Putamen (tissue), 1 donor: ENCODE measurements at places on chromosomes 3 and 15.

GRCh38 chr3:68121287-68121686 lies 466.9 kb upstream of the SUCLG2 start:
- no peak for DNase-seq

DNA sequence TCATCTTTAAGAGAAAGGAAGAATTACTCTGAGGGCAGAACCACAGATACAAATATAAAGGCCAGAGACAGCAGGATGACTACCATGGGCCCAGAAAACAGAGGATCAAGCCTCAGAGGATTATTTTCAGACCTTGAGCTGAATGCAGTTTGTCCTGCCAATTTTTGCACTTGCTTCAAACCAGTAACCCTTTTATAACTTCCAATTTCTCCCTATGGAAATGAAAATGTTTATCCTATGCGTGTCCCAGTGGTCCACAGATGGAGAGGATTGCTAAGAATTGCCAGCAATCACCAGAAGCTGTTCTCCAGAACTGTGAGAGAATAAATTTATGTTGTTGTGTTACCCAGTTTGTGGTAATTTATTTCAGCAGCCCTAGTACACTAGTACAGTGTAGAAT lies 26.4 kb upstream of the MME start:
- no peak for DNase-seq

GRCh38 chr15:37877851-37878741 lies 56.3 kb upstream of the TMCO5A start:
- no peak for DNase-seq

GRCh38 chr15:74328331-74329056 lies 39.0 kb downstream of the CYP11A1 start:
- no peak for DNase-seq

GRCh38 chr15:32098033-32098432 lies 67.7 kb downstream of the CHRNA7 start:
- DNase-seq = no peak

DNA sequence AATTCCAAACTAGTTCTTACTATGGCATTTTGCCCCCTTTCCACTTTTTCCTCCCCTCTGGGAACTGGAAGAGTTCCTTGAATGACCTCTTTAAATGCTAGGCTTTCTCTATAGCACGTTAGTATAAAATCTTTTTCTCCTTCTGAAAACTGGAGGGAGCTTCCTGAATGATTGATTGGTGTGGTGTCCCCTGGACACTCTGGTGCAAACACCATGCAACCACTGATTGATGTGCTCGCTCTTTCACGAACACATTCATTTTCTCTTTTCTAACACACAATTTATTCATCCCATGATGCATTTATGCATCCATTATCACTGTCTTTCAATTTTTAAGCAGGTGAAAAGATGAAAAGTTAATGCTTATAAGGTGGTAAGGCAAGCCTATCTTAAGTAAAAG lies 159.1 kb upstream of the NANOGP8 start:
- DNase-seq = no peak

- DNase-seq = no peak
Measured at GRCh38 chr15:95295896-95296625, 1034.4 kb upstream of the NR2F2 start.

GRCh38 chr3:4838621-4839022 lies 140.6 kb upstream of the BHLHE40 start:
- DNase-seq = no peak

DNA sequence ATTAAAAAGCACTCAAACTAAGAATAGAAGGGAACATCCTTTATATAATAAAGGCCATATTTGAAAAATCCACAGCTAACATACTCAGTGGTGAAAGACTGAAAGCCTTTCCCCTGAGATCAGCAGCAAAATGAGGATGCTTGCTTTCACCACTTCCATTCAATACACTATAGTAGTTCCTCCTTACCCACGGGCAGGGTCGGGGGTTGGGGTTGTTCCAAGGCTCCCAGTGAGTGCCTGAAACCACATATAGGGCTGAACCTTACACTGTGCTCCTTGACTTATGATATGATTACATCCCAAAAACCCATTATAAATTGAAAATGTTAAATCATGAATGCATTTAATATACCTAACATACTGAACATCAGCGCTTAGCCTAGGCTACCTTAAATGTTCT lies 37.7 kb downstream of the ALDH1L1 start:
- DNase-seq = no peak

GRCh38 chr15:95559875-95560394 lies 770.6 kb upstream of the NR2F2 start:
- DNase-seq = no peak

DNA sequence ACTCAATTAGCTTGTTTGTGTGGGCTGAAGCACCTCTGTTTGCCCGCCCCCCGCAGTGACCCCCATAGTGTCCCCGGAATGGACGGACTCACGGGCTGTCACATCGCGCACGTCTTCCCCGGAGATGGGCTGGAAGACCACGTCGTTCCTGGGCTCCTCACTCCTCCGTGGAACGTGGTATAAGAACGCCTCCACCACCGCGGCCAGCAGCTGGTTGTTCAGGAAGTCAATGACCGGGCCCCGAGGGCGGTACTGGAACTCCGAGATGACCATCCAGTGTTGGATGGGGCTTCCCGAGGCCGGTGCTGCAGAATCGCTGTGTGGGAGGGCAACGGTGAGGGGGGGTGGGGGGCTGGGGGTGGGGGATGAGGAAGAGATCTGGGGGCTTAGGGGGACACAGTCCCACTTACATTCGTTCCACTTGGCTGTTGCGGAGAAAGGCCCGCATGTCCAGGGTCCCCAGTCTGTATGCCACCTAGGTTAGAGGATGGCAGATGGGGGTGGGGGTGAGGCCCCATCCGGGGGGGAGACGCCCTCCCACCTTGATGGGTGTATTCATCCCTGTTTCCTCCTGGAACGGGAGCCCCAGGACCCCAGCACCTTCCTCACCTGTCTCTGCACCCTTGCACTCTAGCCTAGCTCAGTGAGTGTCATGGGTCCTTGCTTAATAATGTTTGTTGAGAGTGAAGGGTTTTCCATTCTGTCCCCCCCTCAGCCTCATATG lies 30.2 kb downstream of the MUC20 start:
- DNase-seq = no peak

GRCh38 chr3:189340680-189341460 lies 169.1 kb downstream of the TPRG1 start:
- no peak for DNase-seq

GRCh38 chr3:63727233-63727632 lies 74.8 kb downstream of the SNTN start:
- no peak for DNase-seq

GRCh38 chr3:187989575-187990153 lies 164.3 kb upstream of the LPP start:
- no peak for DNase-seq

DNA sequence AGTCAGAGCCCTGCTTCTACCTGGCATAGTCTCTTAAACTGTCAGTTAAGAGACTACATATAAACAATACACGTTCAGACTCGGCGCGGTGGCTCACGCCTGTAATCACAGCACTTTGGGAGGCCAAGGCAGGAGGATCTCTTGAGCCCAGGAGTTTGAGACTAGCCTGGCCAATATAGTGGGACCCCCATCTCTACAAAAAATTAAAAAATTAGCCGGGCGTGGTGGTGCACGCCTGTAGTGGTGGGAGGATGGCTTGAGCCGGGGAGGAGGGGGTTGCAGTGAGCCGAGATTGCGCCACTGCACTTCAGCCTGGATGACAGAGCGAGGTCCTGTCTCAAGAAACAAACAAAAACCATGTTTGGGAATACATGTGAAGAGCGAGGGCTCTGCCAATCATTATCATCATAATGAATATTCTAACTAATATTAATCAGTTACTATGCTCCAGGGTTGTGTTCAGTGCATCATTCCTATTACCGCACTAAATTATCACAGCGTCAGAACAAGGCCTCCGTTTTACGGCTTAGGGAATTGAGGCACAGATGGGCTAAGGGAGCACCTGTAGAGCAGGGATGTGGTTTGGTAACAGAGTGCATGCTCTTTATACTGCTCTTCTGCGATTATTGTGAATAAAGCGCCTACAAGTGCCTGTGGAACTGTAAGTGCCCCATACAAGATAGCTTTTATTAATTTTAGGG lies 844 bp upstream of the UQCC5 start:
- DNase-seq = no peak
